ENCODE measurements at places on chromosomes 5 and 9. TPM values are rescaled to one million over a fixed set of nuclear protein-coding genes. Genes with fewer than 3 reads are reported as not detected.

ERAP2 gene
- total RNA-seq: not detected

FAM221B gene
- not detected for total RNA-seq

TMEM252 gene
- not detected for total RNA-seq

PCDHA11 gene
- total RNA-seq: 6.9 TPM

F2R gene
- 23.8 TPM for total RNA-seq

KIF24 gene
- 3.9 TPM for total RNA-seq

DNA sequence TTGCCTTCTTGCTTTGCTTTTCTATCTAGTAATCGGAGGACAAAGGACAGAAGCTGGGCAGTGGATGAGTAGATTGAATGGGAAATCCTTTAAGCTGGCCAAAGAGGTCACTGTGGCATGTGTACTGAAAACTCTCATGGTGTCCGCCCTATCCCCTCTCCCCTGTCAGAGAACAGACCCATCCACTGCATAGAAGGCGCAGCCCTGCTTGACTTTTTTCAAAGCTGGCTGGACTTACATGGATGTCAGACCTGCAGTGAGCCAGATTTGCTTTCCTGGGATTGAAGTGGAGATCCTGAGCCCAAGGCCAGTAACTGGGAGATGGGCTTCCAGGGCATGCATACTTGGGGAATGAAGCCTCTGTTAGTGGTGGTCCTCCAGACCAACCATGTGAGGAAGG is 329.5 kb downstream of the TRPM3 start:
- H3K27me3 ChIP-seq: no peaks in the 10 kb centered on the region
- DNase-seq: no peak
- H3K27ac ChIP-seq: no peak overlapping the region
- H3K4me1 ChIP-seq: no peaks in the 10 kb centered on the region
- H3K36me3 ChIP-seq: 0 out of 2 replicates have a peak, but pooled peaks cover 3% of the 10 kb centered on the region

GRCh38 chr9:104071589-104071988 is 22.5 kb upstream of the SMC2 start:
- H3K36me3 ChIP-seq: no peaks in the 10 kb centered on the region
- no peak overlapping the region for H3K4me3 ChIP-seq
- no peak for DNase-seq
- H3K4me1 ChIP-seq: no peaks in the 10 kb centered on the region
- no peak overlapping the region for H3K27ac ChIP-seq

- H3K4me3 ChIP-seq: peak overlapping the region; percentile 84
- no peaks in the 10 kb centered on the region for H3K27me3 ChIP-seq
- peaks cover 9% of the 10 kb centered on the region for H3K36me3 ChIP-seq
- DNase-seq: no peak
- H3K4me1 ChIP-seq: peaks cover 21% of the 10 kb centered on the region
These were observed 454 bp downstream of the NELFB start for GRCh38 chr9:137255448-137256114.

DNA sequence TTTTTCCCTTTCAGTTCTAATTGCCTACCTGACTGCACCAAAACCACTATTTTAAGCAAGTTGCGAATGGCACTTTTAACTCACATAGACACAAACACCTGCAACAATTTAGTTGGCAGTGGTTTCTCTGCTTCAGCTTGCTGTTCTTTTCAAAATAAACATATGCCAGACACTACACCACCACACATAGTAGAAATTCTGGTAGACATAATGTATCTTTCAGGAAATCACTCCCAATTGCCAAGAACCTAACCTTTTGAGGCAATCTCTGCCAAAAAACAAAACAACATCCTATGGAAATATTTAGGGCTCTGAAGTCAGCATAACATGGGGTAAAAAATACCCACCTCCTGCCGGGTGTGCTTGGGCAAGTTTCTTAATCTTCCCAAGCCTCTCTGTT is 27.7 kb downstream of the GLIS3 start:
- no peak for DNase-seq
- no peak overlapping the region for H3K27ac ChIP-seq
- H3K4me1 ChIP-seq: no peaks in the 10 kb centered on the region
- no peak overlapping the region for H3K4me3 ChIP-seq
- no peaks in the 10 kb centered on the region for H3K27me3 ChIP-seq
- H3K36me3 ChIP-seq: no peaks in the 10 kb centered on the region

GRCh38 chr9:2023532-2023931 is 8.4 kb downstream of the SMARCA2 start:
- H3K4me1 ChIP-seq: peaks cover 15% of the 10 kb centered on the region
- no peak overlapping the region for H3K4me3 ChIP-seq

- H3K4me1 ChIP-seq: no peaks in the 10 kb centered on the region
- no peaks in the 10 kb centered on the region for H3K36me3 ChIP-seq
- no peak for DNase-seq
- no peak overlapping the region for H3K4me3 ChIP-seq
These were observed 35.2 kb upstream of the LPCAT1 start for GRCh38 chr5:1558944-1559343.

Measured in H1 (cell line).